Activated CD4-positive, alpha-beta T cell treated with anti-CD3 and anti-CD28 coated beads for 48 hours (primary cell): ENCODE measurements at places on chromosomes 11 and 22.

- DNase-seq: no peak
These were observed 16.4 kb upstream of the COX8A start for GRCh38 chr11:63958008-63958407.

DNA sequence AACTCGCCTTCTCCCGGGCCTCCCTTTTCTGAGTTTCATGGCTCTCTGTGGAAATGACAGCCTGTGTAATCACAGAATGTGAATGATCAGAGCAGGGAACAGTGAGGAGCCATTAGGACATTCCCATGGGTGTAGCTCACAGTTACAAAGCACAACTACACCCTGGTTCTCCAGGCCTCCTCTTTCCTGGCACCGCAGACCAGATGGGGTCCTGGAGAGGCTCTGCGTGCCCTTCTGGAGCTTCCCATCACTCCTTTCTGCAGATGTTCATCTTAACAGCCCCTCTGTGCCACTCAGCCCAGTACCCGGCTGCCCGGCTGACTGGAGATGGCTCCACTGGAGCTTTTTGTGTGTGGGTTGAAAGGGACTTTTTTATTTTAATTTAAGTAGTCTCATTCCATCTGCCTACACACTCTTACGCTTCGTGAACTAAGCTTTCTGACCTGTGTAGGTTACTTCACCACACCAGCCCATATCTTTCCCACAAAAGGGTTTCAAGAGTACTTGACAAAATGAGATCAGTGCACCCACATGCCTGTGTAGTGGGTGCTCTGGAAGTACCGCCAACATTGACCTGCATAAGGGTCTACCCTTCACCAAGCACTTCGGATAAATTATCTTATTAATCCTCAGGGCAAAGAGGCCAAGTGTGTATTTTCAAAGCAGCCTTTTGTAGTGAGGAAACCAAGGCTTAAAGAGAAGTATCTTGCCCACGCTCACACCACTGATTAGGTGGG is 29.8 kb downstream of the SREBF2 start:
- peak; percentile 79 for DNase-seq

GRCh38 chr11:77027275-77027674 is 6.9 kb upstream of the B3GNT6 start:
- DNase-seq: no peak

DNA sequence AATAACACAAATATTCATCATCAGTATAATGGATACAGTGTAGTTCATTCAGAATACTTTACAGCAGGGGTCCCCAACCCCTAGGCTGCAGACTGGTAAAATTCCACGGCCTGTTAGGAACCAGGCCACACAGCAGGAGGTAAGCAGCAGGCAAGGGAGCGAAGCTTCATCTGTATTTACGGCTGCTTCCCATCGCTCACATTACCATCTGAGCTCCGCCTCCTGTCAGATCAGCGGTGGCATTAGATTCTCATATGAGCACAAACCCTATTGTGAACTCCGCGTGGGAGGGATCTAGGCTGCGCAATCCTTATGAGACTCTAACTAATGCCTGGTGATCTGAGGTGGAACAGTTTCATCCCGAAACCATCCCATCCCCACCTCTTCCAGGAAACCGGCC is 125.1 kb downstream of the SERGEF start:
- no peak for DNase-seq

- peak; percentile 34 for DNase-seq
These were observed 6.1 kb upstream of the CD82 start for GRCh38 chr11:44559207-44559939.

DNA sequence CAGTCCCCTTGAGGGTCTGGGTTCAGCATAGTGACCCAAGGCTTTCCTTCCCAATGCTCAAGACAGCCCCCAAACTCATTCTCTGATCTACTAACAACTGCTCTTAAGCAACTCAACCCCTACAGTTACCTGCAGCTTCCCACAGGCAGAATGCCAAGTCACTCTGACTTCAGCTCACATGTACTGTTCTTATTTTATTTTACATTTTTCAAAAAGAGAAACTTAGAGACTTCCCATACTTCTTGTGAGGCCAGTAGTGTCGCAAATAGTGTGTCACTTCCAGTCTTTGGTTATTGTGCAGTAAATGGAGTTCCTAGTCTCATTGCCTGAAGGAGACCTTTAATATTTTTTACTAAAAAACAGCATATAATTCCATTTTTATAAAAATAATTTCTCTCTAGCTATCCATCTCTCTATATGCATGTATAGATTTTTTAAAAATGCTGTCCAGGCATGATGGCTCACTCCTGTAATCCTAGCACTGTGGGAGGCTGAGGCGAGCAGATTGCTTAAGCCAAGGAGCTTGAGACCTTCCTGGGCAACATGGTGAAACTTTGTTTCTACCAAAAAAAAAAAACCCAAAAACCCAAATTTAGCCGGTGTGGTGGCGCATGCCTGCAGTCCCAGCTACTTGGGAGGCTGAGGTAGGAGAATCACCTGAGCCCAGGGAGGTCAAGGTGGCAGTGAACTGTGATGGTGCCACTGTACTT is 41.8 kb downstream of the ENTHD1 start:
- DNase-seq: no peak

- DNase-seq: no peak
These were observed 509.5 kb downstream of the KCNA4 start for GRCh38 chr11:29507376-29507775.

DNA sequence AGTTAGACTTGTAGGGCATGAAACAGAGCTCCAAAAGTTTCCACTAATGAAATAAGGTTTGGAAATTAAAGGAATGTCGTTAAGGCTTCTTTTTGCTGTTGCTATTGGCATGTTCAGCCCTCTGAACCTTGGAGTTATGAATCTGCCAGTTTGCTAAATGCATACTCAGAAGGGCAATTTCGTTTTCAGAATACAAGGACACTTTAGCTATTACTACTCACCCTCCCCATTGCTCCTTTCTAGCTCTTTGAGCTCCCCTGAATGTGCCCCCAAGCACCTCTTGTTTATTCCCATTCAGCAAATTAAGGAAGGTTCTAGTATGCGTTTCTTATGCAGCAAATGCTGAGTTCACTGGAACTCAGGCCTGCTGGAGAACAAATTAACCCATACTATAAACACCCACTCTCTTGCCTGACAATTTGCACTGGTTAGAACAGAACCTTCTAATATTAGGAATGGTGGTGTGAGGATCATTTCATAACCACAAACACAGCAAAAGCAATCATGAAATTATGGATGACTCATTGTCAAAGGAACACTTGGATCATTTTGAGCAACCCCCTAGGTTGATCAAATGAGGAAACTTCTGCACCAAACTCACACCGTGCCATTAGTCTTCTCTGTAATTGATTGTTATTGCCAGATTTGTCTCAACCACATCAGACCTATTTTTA is 26.2 kb upstream of the LIN7C start:
- no peak for DNase-seq

DNA sequence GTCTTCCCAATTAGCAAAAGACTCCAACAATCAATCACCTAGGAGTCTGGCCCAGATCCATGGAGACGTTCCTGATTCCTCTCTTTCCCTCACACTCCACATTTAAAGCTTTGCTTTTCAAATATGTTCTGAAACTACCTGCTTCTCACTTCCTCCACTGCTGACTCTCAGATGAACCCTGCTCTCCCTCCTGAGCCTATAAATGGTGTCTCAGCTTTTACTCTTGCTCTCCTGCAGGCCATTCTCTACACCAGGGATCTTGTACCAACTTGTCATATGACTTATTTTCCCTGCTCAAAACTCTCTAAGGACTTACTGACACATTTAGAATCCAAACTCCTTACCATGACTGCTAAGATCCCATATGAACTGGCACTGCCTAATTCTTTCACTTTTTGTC is 138.4 kb upstream of the DDI1 start:
- DNase-seq: no peak

DNA sequence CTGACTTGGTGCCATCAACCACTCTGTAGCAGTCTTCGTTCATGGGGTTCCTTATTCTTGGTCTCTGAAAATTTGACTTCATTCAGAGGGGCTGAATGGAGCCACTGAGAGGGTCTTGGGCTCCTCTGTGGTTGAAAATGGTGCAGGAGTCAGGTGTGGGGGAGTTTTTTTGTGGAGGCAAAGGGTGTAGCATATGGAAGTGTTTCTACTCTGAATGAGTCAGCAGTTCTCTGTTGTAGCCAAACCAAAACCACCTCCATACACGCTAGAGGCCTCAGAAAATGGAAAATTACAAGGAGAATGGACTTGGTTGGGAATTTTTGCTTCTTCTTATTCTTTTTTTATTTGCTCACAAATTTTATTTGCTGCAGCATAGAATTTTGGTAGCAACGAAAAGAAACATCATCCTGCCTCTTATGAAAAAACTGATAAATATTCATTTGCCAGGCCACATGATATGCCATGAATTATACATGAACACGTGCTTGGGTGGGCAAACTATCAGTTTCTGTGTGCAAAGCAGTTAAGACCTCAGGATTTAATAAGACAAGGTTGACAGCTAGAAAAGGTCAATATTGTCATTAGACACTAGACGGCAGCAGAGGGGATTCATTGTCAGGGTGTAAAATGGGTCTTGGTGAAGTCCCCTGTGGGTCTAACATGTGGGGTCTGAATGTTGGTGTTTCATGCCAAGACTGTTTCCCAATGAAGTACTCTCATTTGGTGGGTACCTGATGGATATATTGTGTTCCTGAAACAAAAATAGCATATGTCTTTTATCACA is 111.7 kb downstream of the MYO18B start:
- DNase-seq: no peak

DNA sequence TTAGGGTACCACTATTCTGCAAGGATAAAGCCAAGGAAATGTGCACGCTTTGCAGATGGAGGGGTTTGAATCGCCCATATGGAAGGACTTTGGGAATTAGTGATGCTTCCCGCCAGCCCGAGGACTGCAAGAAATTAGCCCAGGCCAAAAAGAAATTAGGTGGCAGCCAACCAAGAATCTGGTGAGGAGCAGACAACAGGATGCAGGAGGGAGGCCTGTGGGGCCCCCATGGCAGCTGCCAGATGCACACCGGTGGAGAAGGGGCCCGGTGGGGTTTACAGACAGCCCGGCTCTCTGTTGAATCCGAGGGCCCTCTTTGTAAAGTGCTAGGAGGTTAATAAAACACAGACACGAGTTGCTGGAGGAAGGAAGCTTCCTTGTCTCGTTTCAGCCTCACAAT is 73.5 kb downstream of the TIMP3 start:
- DNase-seq: no peak

GRCh38 chr11:123577081-123577598 is 77.3 kb downstream of the SCN3B start:
- DNase-seq: peak; percentile 82

DNA sequence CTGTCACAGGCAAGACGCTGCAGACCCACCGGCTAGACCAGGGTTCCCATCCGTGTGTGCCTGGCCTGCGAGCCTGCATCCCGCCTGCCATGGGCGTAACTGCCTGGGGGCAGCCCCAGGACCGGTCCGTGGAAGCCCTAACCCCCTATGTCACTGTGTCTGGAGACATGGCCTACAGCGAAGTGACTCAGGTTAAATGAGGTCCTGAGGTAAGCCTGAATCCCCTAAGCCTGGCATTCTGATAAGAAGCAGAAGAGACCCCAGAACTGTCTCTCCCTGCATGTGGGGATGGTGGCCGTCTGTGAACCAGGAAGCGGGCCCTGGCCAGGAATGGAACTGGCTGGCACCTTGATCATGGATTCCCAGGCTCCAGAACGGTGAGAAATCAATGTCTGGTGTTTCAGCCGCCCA is 570.1 kb downstream of the BRD1 start:
- no peak for DNase-seq

DNA sequence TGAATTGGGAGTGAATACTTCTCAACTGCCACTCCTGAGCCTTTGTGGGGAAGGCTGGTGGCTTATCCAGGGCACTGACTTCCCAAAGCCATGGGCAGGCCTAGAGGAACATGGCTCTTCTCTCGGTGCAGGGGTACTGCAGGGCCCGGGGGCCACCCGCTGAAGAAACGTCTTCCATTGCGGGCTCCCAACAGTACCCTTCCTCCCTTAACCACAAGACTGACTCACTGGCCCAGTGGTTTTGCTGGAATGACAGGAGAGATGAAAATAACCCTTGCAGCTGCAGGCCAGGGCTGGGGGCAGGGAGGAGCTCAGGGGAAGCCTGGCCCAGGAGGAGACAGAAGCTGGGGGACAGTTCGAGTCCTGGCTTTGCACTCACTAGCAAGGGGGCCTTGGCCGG is 13.5 kb downstream of the TXN2 start:
- peak; percentile 39 for DNase-seq

DNA sequence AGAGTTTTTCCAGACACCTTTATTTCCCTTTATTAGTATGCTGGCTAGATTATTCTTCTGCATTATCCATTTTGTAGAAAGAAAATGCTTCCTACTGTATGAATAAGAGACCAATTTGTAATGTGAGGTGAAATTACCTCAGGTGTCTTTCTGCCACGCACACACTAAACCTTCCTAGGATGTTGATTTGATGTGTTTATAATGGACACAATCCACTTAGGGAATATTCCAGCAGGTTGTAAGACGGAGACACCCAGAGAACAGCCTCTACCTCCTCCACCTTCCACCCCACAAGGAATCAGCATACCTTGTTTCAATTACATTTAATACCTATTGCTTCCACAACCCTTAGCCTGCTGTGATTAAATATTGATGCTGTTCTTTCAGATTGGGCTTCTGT is 379.1 kb upstream of the KIRREL3 start:
- no peak for DNase-seq

DNA sequence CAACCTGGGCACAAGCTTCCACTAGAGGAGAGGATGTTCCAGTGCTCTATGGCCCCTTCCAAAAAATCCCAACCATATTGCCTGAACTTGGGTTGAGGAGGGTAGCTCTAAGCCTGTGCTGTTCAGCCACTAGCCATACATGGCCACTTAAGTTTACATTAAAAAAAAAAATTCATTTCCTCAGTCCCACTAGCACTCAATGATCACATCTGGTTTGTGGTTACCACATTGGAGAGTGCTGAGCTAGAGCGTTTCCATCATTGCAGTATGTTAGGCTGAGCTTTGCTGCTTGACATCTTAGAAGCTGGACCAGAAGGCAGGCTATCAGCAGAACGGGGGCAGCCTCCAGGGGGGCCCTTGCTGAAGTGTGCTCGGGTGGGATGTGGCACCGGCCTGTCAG is 43.5 kb upstream of the CYP2D6 start:
- DNase-seq: no peak

DNA sequence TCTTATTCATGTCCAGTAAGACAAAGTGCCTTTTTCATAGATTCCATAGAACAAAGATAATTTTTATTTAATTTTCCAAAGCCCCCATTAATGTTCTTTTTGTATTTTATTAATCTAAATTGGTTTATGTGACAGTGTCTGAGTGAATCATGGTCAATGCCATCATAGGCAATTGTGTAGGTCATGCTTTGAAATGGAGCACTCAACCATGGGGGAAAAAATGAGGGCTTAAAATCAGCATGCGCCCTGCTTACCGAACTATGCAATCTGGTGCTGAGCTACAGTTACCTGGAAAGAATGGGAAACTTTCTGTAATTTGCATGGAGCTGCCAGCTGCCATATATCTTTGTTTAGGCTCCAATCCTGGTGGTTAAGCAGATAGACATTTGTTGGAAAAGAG is 28.4 kb upstream of the RAB38 start:
- no peak for DNase-seq
